ENCODE measurements at places on chromosomes 12 and 14. TPM values are rescaled to one million over a fixed set of nuclear protein-coding genes. Genes with fewer than 3 reads are reported as not detected.

DNA sequence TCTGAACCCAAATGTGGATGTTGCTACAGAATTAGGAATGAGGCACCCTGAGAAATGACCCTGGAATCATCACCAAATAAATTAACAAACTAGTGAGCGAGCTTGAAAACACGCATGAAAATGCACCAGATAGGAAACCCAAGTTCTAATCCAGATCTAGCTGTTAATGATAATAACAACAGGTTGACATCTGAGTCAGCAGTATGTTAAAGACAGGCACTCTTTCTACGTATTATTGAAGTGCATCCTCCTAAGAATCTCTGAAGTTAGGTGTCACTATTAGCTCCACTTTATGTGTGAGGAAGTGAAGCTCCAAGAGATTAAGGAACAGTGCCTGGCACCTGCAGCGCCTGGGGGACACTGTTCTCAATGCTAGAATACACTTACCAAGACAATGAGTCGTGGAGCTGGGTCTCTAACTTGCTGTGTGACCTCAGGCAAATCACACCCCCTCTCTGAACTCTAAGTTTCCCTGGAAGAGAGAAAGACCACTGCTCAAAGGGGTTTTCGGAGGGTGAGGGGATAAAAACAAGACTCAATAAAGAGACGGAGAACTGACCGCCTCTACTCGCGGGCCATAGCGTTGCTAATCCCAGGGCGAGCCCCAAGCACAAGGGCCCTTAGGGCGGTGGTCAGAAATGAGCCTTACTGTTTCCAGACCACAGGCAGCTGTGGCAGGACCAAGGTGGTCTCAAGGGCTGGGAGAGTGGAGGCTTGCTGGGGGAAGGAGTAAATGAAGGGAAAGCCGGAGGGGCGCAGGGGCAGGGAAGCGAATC lies 2.1 kb downstream of the SLC6A12 start:
- peak overlapping the region; percentile 57 for H3K27ac ChIP-seq
- no peak for DNase-seq
- no peak overlapping the region for H3K4me3 ChIP-seq
- peaks cover 16% of the 10 kb centered on the region for H3K4me1 ChIP-seq
- H3K27me3 ChIP-seq, result no peaks in the 10 kb centered on the region

DNA sequence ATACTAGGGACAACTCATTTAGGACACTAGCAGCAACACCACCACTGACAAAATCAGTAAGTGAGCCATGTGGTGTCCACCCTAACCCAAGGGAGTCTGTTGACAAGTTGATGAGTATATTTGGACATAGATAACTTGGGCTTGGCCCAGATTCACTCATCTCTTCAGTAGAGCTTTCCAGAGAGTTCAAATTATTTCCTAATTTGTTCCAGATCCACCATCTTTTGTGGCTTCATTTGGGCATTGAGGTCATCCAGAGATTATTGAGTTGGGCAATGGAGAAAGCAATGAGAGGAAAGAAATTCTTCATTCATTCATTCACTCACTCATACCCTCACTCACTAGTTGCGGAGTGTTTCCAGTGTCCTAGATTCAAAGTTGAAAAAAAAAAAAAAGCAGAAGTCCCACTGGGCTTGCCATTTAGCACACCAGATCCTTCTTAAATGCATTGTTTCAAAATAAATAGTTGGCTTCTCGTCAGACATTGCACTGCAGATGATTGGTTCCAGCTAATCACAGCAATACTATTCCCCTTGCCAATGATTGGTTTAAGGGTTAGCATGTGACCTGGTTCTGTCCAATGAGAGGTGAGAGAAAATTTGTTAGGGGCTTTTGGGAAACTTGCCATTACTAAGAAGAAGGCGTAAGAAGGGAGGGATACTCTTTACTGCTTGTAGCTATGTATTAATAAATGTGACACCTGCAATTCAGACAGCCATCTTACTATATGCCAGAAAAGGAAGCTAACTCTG lies 31.8 kb upstream of the WSCD2 start:
- no peak overlapping the region for H3K27ac ChIP-seq
- DNase-seq, result no peak
- H3K4me1 ChIP-seq, result no peaks in the 10 kb centered on the region
- H3K36me3 ChIP-seq, result no peaks in the 10 kb centered on the region

- no peaks in the 10 kb centered on the region for H3K27me3 ChIP-seq
- no peaks in the 10 kb centered on the region for H3K4me1 ChIP-seq
- no peak overlapping the region for H3K4me3 ChIP-seq
- no peak overlapping the region for H3K27ac ChIP-seq
- no peaks in the 10 kb centered on the region for H3K36me3 ChIP-seq
Observed at GRCh38 chr12:2391740-2392331, 339.0 kb downstream of the CACNA1C start.

- no peaks in the 10 kb centered on the region for H3K36me3 ChIP-seq
- no peaks in the 10 kb centered on the region for H3K4me1 ChIP-seq
- H3K4me3 ChIP-seq, result no peak overlapping the region
- no peak for DNase-seq
- H3K27ac ChIP-seq, result no peak overlapping the region
- no peaks in the 10 kb centered on the region for H3K27me3 ChIP-seq
Observed at GRCh38 chr12:3713483-3713882, 39.4 kb downstream of the CRACR2A start.

DNA sequence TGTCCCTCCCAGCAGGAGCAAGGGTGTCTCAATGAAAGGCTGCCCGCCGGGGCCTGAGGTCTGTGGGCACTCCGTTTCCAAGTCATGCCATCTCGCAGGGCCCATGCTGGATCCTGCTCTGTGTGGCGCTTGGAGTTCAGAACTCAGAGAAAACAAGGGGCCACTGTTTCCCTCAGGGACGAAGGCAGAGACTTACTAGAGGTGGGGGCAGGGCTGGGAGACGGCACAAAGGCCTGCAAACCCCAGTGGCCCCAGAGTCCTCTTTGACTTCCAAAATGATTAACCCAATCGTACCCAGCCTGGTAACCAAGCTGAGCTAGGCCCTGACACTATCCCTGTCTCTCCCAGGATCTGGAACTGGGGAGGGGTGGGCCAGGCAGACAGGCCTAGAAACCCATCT lies 95.8 kb downstream of the ITPK1 start:
- peaks cover 19% of the 10 kb centered on the region for H3K4me1 ChIP-seq
- no peak for DNase-seq
- H3K36me3 ChIP-seq, result no peaks in the 10 kb centered on the region

DNA sequence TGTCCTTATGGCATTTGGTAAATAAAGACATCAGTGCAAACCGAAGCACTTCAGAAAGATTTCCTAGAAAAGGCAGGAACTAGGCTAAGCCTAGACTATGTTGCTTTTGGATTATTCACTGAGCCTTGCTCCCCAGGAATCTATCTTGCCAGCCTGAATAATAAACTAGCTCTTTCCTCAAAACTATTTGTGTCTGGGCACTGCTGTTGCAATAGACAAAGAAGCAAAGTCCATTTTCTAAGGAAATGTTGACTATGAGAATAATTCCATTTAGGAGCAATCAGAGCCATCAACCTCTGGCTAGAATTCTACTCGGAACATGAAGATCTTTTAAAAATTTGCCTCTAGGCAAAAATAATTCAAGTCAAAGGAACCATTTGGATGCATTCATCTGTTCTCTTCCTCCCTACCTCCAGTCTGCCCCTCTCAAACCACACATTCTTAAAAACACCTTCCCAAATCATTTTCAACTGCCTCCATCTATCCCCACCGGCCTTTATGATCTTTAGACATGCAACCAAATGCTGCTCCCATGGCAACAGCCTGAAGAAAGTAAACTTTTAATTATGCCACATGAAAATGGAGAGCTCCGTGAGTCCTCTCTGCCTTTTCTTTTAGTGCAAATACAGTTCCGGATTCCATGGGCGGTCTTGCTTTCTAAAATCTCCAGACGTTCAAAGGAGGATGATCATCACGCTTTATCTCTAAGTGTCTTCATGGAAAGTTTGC lies 61.5 kb upstream of the FZD10 start:
- no peaks in the 10 kb centered on the region for H3K27me3 ChIP-seq
- H3K4me1 ChIP-seq, result peaks cover 8% of the 10 kb centered on the region
- H3K27ac ChIP-seq, result no peak overlapping the region
- no peaks in the 10 kb centered on the region for H3K36me3 ChIP-seq

DNA sequence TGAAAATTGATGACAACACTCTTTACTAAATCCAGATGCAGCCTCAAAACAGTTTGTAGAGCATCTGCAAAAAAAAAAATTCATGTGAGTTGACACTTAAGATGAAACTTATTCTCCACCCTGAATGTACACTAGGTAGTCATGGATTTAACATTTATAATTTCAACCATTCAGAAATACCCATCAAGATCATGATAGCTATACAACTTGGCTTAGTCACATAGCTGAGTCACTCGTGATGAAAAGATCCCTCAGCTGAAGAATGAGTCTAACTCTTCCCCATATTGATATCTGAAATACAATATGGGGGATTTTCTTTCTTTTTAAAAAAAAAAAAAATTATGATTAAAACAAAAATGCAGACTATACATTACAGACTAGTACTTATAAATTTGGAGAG lies 104.8 kb upstream of the PLEKHG7 start:
- H3K36me3 ChIP-seq, result no peaks in the 10 kb centered on the region
- H3K27me3 ChIP-seq, result no peaks in the 10 kb centered on the region
- H3K4me3 ChIP-seq, result no peak overlapping the region
- no peak overlapping the region for H3K27ac ChIP-seq
- H3K4me1 ChIP-seq, result no peaks in the 10 kb centered on the region

DNA sequence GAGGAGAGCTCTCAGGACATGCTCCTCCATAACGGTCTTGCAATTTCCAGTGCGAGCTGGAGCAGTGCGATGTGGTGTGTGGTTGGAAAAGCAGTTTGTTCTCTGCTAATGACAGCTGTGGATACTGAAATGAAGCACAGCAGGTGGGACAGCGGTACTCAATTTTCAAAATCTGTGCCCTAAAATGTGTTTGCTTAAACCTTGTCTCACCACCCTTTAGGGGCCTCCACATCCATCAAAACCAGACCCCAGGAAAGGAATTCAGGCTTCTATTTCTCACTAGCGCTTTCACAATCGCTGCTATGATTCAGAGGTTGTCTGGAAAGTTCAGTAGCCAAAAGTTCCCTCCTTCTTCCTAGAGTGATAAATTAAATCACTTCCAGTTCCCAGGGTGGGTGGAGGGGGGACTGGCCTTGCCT lies 440.8 kb downstream of the EGLN3 start:
- H3K4me3 ChIP-seq, result no peak overlapping the region
- peaks cover 38% of the 10 kb centered on the region for H3K4me1 ChIP-seq

GRCh38 chr14:27056586-27056985 lies 458.8 kb upstream of the NOVA1 start:
- no peaks in the 10 kb centered on the region for H3K27me3 ChIP-seq
- H3K36me3 ChIP-seq, result no peaks in the 10 kb centered on the region
- H3K4me3 ChIP-seq, result no peak overlapping the region
- DNase-seq, result peak; percentile 46
- H3K27ac ChIP-seq, result no peak overlapping the region
- no peaks in the 10 kb centered on the region for H3K4me1 ChIP-seq

DNA sequence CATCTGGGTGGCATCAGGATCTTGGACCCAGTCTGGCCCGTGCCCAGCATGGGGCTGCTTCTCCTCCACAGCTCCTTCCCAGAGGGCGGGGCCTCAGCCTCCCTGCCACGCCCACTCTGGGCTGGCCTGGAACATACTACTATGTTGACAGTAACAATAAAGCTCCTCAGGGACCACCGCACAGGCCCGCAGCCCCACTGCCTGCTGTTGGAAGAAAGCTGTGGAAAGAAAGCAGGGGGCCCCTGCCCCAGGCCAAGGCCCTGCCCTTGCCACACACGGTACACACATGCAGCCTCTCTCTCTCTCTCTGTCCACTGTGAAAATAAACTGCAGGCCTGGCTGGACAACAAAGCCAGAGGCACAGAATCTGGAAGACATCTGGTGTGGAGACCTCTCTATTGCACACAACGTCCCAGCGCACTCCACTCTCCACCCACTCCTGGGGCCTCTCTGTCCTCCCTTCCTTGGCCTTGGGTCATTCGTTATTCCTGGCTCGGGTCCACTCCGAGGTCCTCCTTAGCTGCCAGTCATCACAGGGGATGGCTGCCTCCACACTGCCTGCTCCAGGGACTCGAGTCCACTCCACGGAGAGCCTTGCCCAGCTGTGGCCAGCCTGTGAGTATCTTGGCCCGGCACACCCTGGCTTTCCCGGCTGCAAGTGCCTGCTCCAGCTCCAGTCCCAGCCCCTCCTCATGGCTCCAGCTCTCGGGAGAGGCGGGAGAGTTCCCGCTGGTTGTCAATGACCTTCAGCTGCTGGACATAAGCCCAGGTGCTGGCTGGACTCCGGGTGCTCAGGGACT lies 11.8 kb upstream of the ENDOU start:
- peak overlapping the region; percentile 87 for H3K27ac ChIP-seq
- peak; percentile 80 for DNase-seq
- H3K4me1 ChIP-seq, result peaks cover 13% of the 10 kb centered on the region
- H3K36me3 ChIP-seq, result no peaks in the 10 kb centered on the region

DNA sequence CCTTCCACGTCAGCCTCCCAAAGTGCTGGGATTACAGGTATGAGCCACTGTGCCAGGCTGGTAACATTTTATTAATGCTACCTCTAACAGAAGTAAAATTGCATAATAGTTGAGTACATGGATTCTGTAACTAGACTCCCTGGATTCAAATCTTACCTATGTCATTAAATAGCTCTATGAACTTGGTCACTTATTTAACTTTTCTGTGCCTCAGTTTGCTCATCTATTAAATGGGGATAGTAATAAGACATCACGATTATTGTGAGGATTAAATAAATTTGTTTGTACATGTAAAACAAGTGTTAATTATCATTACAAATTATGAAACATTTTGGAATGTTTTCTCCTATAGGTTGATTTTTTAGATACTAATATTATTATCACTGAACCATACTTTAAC lies 6.7 kb downstream of the ACTR6 start:
- H3K4me1 ChIP-seq, result no peaks in the 10 kb centered on the region
- peaks cover 37% of the 10 kb centered on the region for H3K36me3 ChIP-seq
- DNase-seq, result no peak
- H3K27ac ChIP-seq, result no peak overlapping the region

- H3K4me1 ChIP-seq, result no peaks in the 10 kb centered on the region
- H3K27me3 ChIP-seq, result no peaks in the 10 kb centered on the region
- no peaks in the 10 kb centered on the region for H3K36me3 ChIP-seq
- H3K4me3 ChIP-seq, result no peak overlapping the region
- peak; percentile 31 for DNase-seq
- no peak overlapping the region for H3K27ac ChIP-seq
Observed at GRCh38 chr12:98456041-98456440, 59.3 kb upstream of the TMPO start.

GRCh38 chr12:26434299-26435068 lies 239.1 kb downstream of the SSPN start:
- no peaks in the 10 kb centered on the region for H3K27me3 ChIP-seq
- H3K4me3 ChIP-seq, result no peak overlapping the region
- peak; percentile 61 for DNase-seq
- H3K27ac ChIP-seq, result no peak overlapping the region

GRCh38 chr12:5273709-5274108 lies 158.2 kb upstream of the NTF3 start:
- H3K4me3 ChIP-seq, result no peak overlapping the region
- H3K27me3 ChIP-seq, result no peaks in the 10 kb centered on the region
- H3K36me3 ChIP-seq, result no peaks in the 10 kb centered on the region
- DNase-seq, result no peak
- no peaks in the 10 kb centered on the region for H3K4me1 ChIP-seq

- no peak overlapping the region for H3K27ac ChIP-seq
- H3K36me3 ChIP-seq, result no peaks in the 10 kb centered on the region
- no peak overlapping the region for H3K4me3 ChIP-seq
- H3K27me3 ChIP-seq, result no peaks in the 10 kb centered on the region
Observed at GRCh38 chr14:67508956-67509355, 20.4 kb upstream of the TMEM229B start.

PRR4 gene
- total RNA-seq, result 7.3 TPM

NGB gene
- total RNA-seq, result not detected

PZP gene
- 3.8 TPM for total RNA-seq

TAS2R19 gene
- total RNA-seq, result 25.0 TPM

ZBTB39 gene
- 6.4 TPM for total RNA-seq

PEX5 gene
- total RNA-seq, result 59.8 TPM

GPR68 gene
- 3.2 TPM for total RNA-seq

LMNTD1 gene
- total RNA-seq, result 5.3 TPM

CFAP54 gene
- total RNA-seq, result 15.5 TPM

FAM181A gene
- 4.0 TPM for total RNA-seq
